ENCODE measurements at places on chromosomes 13 and 19.

DNA sequence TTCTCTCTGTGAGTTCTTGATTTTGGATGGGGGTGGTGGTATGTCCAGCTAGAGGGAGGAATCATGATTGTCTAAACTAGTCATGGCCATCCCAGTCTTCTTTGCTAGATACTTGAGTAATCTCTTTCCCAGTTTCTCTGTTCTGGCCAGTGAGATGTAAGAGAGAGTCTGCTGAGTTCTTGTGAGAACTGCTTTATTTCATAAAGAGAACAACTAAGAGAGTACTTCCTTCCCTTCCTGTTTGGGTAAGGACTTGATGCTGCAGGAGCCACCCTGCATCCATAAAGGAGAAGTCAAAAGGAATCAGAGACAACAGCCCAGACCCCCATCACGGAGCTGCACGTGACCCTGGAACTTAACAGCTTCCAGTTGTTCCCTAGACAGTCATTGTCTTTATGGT lies 3.0 kb upstream of the RASL11A start:
- no peak for DNase-seq

GRCh38 chr13:75425216-75426009 lies 56.6 kb downstream of the TBC1D4 start:
- DNase-seq = no peak

DNA sequence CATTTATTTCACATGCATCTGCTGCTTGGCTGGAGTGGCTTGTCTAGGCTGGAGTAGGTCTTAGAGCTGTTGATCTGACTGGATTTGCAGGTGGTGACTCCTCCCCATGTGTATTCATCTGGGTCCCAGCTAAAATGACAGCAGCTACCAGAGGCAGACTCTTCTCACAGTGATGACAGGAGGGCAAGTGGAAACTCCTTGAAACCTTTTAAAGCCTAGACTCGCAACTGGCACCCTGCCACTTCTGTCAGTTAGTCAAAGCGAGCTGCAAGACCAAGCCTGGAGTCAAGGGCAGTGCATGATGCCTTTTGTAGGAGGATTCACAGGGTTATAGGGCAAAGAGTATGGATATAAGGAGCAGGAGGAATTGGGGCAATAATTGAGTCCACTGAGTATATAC lies 65.2 kb downstream of the TEX26 start:
- no peak for DNase-seq

GRCh38 chr19:44675521-44675920 lies 4.2 kb downstream of the CEACAM19 start:
- DNase-seq = no peak

- no peak for DNase-seq
These were observed 9.5 kb downstream of the AXL start for GRCh38 chr19:41228486-41228885.

- no peak for DNase-seq
These were observed 3.6 kb downstream of the C2CD4C start for GRCh38 chr19:405121-405965.

DNA sequence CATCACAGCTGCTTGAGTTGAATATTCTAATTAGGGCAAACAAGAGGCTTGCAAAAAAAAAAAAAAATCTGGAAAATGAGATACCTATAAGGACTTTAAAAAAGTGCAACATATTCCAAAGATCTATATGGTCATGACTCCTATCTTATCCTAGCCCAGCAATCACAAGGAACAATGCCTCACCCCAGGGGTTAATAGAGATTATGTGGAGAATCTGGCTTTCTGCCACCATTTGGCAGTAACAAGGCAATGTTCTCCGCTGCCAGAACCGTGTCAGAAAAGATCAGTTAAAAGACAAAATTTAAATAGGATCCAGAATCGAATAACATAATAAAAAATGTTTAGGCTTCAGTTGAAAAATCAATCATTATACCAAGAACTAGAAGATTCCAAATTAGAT lies 1643.2 kb upstream of the PRR20A start:
- no peak for DNase-seq

GRCh38 chr13:91659256-91660075 lies 261.0 kb downstream of the GPC5 start:
- no peak for DNase-seq

Measured in effector memory CD4-positive, alpha-beta T cell (primary cell).